ENCODE measurements at places on chromosomes 11 and 22.

DNA sequence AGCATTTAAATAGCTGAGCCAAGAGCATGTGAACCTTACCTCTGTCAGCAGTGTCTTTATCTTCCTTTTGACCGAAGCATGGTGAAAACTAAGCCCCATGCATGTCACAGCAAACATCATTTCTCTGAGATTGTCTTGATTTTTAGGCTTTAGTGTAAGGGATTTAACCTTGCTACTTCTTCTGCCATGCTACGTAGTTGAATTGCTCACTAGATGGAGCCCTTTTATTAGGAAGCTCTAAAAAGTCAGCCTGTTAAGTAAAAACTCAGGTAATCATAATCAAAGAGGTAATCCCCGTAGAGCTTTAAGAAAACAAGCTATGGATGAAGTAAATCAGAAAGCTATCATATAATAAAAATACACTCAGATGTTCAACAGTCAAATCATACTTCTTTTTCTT lies 149.5 kb downstream of the PGR start:
- DNase-seq, result no peak

DNA sequence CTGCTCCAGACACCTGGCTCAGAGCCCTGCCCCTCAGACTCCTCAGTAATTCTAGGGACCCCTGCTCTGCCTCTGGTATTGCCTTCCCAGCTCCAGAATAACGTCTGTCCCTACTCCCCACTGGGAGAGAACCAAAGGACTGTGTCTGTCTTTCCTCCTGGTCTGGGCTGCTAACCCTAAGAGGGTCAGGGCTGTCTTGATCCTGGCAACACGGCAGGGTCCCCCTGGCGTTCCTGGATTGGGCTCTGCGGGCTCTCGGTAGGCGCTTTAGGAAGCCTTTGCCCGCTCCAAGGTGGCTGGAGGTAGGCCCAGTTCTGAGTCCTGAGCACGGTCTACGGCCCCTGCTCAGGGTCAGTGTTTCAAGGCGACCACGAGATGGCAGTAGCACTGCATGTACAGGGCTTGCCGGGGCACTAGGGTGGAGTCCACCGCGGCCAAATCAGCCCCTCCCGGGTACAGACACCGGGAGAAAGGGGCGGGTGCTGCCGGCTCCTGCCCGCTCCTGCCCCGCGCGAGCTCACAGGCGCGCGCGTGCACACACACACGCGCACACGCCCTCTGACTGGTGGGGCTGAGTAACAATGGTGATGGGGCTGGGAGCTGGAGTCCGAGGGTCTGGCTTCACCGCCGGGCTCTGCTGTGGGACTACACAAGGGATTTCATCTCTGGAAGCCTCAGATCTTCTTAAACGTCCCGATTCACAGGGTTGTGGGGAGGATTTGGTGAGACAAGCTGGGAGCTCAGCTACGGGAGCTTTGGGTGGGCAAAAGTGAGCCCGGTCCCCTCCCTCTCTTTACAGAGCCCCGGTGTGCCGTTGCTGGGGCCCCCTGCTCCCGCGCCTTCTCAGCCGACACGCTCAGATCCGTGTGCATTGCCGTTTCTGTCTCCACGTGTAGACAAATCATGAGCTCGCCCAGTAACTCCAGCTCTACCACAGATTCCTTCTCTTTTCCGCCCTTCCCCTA lies 30.1 kb upstream of the HMOX1 start:
- peak; percentile 93 for DNase-seq

DNA sequence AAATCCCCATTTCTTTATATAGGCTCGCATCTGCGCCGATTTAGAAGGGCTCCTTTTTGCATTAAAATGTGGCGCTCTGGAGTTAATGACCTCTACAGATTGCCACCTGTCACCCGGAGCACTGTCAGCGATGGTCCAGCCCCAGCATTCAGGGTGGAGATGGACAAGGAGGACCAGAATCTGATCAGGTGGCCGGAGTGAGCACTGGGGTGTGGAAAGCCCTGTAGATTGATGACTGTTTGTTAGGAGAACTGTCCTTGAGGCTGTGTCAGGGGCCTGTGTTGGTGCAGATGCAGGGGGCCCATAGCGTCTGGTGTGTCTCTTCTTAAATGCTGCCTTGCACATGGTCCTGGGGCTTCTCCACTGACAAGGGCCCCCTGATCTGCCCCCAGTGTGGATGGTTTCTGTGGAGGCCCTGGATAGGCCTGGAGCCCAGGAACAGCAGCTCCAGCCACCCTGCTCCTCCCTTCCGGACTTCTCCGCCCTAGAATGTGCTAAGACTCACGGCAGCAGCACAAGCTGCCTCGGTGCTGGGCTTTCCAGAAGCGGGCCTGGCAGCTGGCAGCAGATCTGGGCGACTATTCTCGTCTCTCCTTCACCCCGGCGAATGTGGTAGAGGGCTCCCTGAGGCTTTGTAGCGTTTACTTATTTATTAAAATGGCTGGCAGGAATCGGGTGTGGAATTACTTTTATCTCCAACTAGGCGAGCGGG lies 1333.3 kb downstream of the BRD1 start:
- DNase-seq, result no peak

DNA sequence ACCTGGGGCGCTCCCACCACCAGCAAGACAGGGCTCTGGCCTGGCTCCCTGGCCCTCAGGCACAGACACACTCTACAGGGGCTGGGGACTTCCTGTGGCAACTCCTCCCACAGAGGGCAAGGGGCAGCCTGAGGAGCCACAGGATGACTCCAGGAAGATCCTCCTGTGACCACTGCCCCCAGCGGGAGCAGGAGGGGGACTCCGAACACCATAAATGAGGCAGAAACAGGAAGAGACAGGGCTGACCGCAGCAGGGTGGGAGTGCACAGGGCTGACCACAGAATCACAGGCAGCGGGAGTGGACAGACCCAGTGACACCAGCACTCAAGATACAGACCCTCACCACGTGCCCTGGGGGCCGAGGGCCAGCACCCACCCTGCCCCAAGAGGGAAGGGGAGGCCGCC lies 10.8 kb downstream of the ARAP1 start:
- DNase-seq, result no peak

GRCh38 chr22:37267661-37268413 lies 14.5 kb upstream of the CYTH4 start:
- DNase-seq, result no peak

- peak; percentile 42 for DNase-seq
Observed at GRCh38 chr11:2298795-2299761, 2.6 kb downstream of the C11orf21 start.

DNA sequence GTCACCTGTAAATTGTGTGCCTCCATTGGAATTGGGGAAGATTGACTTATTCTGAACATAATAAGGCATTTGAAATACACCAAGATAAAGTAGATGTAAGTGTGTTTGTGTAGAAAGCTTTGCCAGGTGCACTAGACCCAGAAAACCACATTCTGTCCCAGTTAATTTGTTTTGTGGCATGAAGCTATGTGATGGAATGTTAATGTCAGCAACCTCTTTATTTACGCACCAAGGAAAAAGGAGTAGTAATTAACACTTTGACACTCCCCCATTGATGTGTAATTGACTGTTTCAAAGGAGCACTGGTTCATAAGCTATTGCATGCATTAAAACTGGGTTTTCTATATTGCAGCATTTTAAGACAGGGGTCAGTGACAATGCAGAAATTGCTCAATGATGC lies 14.3 kb downstream of the EIF3M start:
- DNase-seq, result no peak

DNA sequence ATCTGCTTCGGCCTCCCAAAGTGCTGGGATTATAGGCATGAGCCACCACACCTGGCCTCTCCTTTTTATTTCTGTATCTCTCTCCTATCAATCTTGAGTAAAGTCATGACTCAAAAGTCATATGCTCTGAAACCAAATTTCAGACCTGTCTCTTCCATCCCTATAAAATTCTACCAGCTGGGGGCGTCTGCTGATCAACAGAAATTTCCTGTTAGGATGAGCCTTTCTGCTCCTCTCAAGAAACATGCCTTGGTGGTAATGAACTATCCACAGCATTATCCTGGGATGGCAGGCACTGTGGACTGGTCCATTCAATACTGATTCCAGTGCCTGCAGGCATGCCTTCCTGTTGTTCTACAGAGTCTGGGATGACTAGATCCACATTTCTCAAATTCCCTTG lies 472.6 kb downstream of the NELL1 start:
- DNase-seq, result no peak

- DNase-seq, result no peak
Observed at GRCh38 chr11:2704356-2704755, 4.6 kb upstream of the KCNQ1OT1 start.

DNA sequence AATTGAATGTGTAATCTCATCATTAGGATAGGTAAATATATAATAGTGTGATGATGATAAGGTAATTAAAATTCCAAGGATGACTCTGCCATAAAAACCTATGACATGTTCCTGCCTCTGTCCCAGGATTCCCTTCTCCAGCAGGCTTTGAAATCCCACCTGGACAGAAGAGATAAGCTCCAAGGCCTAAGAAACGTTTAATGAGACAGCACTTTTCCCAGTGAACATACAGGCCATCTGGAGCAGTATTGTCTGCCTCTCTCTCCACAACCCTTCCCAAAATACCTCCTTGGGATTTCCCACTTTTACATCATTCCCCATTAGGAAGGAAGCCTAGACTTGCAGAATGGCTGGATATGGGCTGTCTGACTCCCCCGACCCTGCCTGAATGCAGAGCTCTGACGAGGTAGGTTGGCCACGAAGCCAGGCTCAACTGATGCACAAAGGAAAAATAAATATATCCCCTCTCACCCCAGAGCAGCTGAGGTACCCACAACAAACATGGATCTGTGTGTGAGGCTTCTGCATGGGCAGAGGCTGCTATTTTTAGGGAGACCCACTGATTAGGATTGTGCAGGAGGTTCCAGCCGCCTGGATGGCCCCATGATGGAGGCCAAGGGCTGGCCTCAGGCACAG lies 71.0 kb downstream of the TMPRSS5 start:
- no peak for DNase-seq

GRCh38 chr11:65131417-65131776 lies 2.9 kb downstream of the SYVN1 start:
- DNase-seq, result no peak

GRCh38 chr11:80846442-80846841 lies 1405.6 kb upstream of the TENM4 start:
- DNase-seq, result no peak

GRCh38 chr11:128424851-128425285 lies 162.5 kb downstream of the ETS1 start:
- no peak for DNase-seq

- no peak for DNase-seq
Observed at GRCh38 chr11:66850588-66851238, 6.2 kb upstream of the LRFN4 start.

DNA sequence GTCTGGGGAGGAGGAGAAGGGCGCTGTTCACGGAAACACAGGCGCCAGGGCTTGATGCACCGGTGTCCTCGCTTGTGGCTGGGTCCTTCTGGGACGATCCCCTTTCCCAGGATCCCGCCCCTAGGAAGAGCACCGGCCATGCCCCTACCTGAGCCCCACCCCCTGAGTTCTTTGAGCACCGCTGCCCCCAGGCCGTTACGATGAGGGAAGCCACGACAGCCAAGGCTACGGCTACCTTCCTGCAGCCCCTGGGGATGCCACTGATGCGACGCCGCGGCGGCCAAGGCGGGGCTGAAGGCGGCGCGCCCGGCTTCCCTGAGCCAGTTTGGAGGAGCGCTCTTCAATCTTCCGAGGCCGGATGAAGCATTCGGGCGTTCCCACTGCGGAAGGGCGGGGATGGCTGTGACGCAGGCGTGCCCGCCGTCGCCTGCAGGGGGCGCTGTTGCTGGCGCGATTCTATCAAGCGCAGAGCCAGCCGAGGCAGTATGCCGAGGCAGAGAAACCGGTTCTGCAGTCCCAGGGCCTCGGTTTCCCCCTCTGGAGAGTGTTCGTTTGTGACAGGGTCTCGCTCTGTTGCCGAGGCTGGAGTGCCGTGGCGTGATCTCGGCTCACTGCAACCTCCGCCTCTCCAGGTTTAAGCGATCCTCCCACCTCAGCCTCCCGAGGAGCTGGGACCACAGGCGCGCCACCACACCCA lies 9.7 kb upstream of the NEFH start:
- peak; percentile 81 for DNase-seq

GRCh38 chr11:125591649-125592304 lies 875 bp upstream of the STT3A start:
- peak; percentile 53 for DNase-seq

- no peak for DNase-seq
Observed at GRCh38 chr11:19480540-19480939, 232.1 kb upstream of the NAV2 start.

DNA sequence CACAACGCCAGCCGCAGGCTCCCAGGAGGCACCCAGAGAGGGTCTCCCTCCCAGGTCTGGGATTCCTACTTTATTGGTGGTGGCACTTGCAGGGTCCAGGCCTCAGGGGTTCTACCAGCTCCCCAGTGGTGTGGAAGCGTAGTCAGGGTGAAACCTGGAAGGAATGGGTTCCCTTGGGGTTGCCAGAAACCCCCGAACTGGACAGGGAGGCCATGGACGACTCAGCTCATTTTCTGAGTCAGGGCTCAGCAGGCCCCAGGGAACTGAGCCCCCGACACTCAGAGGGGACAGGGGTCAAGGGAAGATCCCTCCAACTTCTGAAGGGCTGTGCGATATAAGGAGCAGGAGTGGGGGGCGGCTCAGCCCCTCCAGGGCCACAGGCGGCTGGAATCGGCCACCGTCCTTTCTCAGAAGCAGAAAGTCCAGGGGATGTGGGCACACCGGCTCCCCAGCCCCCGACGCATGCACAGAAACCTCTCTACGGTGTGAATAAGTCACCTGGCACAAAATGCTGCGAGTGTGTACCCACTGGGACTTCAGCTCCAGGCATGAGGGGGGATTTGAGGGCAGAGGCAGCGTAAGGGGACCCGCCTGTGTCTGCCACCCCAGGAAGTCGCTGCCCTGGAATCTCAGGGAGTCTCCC lies 25.1 kb downstream of the MRGPRG start:
- no peak for DNase-seq

- DNase-seq, result no peak
Observed at GRCh38 chr11:64611869-64612646, 21.0 kb downstream of the SLC22A12 start.

DNA sequence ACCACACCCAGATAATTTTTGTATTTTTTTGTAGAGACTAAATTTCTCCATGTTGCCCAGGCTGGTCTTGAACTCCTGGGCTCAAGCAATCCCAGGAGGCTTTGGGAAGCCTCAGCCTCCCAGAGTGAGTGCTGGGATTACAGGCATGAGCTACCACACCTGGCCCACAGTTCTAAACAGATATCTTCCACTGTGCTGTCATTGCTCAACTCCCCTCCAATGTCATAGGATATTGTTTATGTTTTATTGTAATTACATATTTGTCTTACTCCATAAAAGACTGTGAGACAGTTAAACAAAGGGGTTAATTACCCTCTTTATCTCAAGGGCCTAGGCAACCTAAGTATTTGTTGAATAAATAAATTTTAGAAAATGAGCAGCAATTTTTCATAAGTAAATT lies 204.2 kb downstream of the GRM5 start:
- DNase-seq, result no peak

- no peak for DNase-seq
Observed at GRCh38 chr11:81705283-81705682, 1028.4 kb downstream of the FAM181B start.

Measured in activated naive CD4-positive, alpha-beta T cell treated with anti-CD3 and anti-CD28 coated beads, Interleukin-2, amount 10 ng/mL, durations not matched to agents 7 days and 5 days (primary cell).